ENCODE measurements at places on chromosomes 6 and 20. TPM values are rescaled to one million over a fixed set of nuclear protein-coding genes. Genes with fewer than 3 reads are reported as not detected.

DNA sequence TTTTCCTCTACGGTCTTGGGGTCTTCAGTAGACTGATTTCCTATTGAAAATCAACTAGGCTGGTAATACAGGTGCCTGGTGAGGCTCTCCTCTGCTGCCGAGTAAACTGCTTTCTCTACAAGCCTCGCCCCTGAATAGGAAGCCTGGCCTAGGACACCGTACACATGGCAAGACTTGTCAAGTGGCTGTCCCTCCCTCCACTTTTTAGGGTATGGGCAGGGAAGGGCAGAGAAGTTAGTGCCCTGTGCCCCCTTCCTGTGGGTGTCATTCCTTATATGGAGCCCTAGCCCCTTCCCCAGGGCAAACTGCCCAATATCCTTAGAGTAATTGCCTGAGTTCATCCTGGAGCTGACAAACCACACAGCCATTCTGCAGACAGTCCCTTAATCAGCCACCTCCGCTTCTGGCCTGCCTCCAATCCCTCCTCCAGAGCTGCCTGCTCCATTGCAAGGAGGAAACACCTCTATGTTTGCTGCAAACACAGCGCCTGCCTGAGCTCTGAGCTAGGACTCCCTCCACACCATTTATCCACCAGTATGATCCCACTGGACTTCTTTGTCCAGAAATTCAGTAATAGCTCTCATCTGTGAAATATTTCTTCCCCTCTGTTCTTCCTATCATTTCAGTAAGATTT is 93.1 kb downstream of the CHD6 start:
- peak; percentile 2 for DNase-seq

RAD21L1 gene
- total RNA-seq: not detected

PDYN gene
- total RNA-seq: not detected

MAK gene
- total RNA-seq: 0.17 TPM

DNA sequence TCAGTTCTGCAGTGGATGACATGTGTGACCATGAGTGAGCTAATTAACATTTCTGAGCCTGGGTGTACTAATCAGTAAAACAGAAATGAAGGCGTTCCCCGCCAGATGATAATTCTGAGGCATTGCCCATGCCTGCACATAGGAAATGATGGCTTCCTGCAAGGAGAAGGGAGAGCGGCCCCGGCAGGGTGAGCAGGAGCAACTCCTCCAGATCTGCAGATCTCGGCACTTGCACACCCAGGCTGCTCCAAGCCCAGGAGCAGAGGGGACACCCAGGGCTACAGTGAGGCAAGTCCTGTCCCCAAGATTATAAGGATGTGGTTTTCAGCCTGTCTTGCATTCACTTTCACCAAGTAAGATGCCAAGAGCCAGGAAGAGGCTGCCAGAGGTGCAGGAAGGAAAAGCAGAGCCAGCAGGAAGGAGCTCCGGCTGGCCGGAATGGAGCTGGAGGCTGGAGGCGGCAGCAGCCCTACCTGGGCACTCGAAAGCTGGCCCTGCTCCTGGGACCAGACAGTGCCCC is 177.5 kb upstream of the CST7 start:
- no peak for DNase-seq

DNA sequence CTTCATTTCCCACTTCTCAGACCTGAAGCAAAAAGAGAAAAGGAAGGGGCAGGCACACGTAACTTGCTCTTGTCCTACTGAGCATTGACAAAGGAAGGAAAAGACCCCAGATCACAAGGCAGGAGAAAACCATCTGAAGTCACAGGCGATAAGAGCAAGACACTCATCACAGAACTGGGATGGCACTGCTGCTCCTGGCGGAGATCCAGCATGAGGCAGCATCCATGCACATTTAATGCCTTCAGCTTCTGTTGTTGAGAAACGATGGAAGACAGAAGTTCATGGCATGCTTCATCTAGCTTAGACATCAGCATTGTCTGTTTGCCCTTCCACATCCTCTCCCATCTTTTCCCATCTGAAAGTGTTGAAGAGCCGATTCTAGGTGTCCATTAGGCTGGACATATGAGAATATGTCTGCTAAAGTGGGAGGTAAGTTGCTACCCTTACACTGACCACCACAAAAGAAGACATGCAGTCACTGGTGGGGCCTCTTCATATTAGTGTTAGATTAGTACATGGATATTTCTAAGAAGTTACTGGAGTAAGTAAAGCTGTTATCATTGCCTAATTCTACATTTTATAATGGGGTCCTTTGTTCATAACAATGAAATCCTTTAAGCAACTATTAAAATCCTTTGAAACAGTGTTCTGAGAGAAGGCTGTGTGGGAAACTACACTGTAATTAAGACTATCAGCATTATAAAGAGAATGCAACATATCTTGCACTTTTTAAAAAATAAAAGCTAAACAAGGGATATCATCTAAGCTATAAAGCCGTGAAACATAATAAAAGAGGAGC is 618.5 kb downstream of the C6orf118 start:
- DNase-seq: no peak

- peak; percentile 58 for DNase-seq
These were observed 22.8 kb upstream of the TAF4 start for GRCh38 chr20:62088258-62089127.

GRCh38 chr6:93792746-93793145 is 373.4 kb upstream of the EPHA7 start:
- no peak for DNase-seq

DNA sequence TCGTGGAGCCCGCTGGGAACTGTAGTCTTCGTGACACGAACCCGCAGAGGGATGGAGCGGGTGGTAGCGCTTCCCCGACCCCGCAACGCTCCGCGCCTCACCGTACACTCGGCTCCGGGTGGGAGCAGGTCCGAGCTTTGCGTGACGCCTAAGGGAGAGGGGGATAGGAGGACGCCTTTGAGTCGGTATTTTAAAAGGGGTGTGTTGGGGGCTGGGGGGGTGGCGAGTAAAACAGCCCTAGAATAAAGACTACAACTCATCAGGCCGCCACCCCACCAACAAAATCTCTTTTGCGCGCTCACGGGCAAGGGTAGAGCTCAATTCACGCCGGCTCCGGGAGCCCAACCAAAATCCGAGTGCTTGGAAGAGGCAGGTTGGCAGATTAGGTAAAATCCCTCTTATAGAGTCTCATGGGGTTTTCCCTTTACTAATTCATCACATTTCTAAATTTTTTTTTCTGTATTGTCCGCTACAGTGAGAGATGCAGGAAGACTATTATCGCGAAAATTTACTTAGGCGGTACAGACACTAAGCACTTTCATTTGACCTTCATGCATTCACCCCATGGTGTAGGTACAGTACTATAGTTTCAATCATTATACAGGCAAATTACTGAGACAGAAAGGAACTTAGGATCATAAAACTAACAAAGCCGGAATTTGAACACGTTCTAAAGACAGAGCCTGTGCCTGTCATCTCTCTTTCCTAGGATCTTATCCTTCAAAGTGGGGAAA is 706 bp upstream of the SNX14 start:
- no peak for DNase-seq

DNA sequence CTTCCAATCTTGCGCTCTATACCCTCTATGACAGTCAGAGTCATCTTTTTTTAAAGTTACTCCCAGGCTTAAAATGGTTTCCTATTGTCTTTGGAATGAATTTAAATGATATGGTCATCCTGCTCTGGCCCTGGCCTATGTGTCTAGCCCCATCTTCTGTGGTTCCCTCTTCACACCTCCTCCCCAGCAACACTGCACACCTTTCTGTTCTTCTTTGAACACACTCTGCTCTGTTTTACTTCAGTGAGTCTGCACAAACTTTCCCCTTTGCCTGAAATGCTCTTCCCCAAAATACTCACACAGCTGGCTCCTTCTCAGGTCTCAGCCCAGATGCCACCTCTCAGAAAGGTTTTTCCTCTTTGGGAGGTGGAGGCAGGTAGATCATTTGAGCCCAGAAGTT is 132.7 kb downstream of the FYN start:
- no peak for DNase-seq

FOXS1 gene
- 5.9 TPM for total RNA-seq

- no peak for DNase-seq
These were observed 22.1 kb upstream of the HMGCLL1 start for GRCh38 chr6:55601120-55601519.

DNA sequence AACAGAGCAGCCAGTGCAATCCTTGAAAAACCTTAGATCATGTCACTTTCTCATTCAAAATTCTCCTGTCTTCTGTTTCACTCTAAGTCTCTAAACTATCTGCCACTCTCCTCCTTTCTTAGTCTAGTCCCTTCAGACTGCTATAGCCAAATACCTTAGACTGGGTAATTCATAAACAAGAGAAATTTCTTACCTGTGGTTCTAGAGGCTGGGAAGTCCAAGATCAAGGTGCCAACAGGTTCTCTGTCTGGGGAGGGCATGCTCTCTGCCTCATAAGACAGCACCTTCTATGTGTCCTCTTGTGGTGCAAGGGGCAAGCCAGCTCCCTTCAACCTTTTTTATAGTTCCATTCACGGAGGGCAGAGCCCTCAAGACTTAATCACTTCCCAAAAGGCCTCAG is 156.3 kb downstream of the MTFR2 start:
- DNase-seq: no peak

SSTR4 gene
- not detected for total RNA-seq

DNAH8 gene
- total RNA-seq: not detected

GRCh38 chr6:100099189-100100074 is 105.4 kb upstream of the MCHR2 start:
- no peak for DNase-seq

CST4 gene
- total RNA-seq: not detected

DNA sequence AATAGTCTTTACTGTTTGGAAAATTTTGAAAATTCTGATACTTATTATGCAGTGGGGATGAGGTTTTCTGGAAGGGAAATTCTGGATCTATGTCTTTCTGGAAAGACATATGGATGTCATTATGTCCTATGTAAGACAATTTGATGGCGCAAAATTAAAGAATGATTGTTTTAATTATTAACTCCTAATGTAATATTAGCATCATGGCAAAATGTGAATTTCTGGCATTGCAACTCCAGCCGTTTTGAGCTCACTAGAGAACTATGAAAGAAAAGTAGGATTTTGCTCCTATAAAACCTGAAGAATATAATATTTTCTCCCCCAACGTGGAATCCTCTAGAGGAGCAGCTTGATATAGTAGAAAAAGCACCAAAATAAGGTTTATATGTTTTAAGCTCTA is 243.2 kb downstream of the RFPL4B start:
- no peak for DNase-seq

GRCh38 chr6:106892186-106892585 is 82.3 kb downstream of the CD24 start:
- no peak for DNase-seq

- DNase-seq: no peak
These were observed 102.9 kb upstream of the KCNG1 start for GRCh38 chr20:51125780-51126179.

DNA sequence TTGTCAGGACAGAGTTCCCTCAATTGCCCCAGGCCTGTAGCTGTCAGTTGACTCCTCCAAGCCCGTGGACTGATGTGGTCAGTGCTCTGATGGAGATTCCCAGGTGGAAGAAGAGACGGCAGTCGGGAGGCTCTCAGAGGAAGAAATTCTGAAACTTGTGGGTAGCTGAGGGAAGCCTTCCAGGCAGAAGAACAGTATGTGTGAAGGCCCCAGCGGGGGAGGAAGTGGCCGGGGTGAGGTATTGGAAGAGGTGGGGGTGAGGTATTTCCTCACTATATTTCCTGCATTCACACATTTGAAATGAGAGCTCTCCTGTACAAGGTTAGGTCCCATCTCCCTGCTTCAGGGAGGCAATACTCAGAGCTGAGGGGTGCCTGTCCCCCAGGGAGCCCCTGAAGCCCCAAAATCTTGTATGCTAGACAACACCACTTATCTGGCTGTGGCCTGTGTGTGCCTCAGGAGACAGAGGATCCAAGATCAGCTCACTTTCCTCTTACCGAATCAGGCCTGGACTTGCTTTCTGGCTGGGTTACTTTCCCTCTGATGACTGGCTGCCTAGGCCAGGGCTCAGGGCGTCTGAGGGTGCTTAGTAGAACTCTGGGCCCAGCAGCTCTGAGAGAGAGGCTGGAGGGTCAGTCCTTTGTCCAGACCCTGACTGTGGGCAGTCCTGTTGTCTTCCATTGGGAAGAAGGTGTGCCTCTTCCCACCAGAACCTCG is 49.3 kb upstream of the MYL9 start:
- no peak for DNase-seq

ITPA gene
- total RNA-seq: 80.5 TPM

Measured in kidney epithelial cell (primary cell).